ENCODE measurements at places on chromosomes 2 and 18.

DNA sequence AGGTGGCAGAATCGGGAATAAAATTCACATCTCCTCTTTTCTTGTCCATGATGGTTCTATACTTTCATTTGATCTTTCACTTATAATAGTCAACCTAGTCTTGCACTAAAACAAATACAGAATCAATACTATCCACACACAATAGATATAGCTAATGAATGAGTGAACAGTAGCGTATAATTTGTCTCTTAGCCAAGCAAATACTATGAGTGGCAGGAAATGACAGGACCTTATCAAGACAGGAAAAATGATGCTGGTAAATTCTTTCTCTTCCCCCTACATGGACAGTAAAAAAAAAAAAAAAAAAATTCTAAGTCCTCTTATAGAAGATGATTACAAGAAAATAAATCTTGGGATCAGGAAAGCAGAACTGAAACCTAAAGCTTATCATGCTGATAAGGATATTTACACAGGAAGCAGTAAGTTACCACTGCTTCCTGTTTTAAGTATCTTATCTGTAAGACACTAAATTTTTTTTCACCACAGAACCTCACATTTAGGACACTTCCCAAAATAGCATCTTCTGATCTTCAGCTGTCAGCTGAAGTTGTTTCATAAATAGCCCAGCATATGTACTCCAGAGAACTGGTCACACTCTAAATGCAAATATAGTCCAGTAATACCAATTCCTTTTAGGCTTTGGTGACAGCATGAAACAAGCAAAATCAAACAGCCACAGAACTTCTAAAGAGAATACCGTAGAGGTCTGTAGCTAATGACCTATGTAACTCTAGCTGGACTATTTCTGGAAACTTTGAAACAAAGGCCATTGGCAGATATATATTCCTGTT, 27.0 kb downstream of the IRS1 start:
- DNase-seq: no peak

GRCh38 chr18:79208906-79209305, 139.7 kb downstream of the ATP9B start:
- DNase-seq: no peak

- no peak for DNase-seq
Measured at GRCh38 chr2:223563462-223563861, 38.7 kb downstream of the SCG2 start.

- DNase-seq: no peak
Measured at GRCh38 chr18:79245517-79246001, 150.2 kb upstream of the NFATC1 start.
